Right ventricle myocardium inferior (tissue), 1 donor: ENCODE measurements at places on chromosomes 3 and 15. TPM values are rescaled to one million over a fixed set of nuclear protein-coding genes. Genes with fewer than 3 reads are reported as not detected.

TRH gene
- not detected for total RNA-seq

CIDEC gene
- 6.7 TPM for total RNA-seq

DNA sequence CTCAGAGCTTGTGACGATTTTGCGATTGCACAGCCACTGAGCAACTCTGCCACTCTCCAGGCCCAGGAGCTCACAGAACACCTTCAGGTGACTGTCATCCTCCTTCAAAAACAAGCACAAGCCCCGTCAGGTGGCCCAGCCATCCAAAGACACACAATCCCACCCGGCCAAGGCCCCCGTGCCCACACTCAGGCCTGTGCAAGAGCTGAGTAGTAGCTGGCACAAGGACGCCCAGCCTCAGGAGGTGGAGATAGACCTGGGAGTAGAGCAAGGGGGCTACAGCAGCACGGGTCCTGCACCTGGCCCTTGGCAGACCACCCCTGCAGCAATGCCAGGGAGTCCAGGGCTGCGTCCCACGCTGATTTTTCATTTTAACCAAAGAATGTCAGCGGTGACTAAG is 34.6 kb downstream of the MYO5C start:
- DNase-seq = no peak

RAMAC gene
- 12.8 TPM for total RNA-seq

DNA sequence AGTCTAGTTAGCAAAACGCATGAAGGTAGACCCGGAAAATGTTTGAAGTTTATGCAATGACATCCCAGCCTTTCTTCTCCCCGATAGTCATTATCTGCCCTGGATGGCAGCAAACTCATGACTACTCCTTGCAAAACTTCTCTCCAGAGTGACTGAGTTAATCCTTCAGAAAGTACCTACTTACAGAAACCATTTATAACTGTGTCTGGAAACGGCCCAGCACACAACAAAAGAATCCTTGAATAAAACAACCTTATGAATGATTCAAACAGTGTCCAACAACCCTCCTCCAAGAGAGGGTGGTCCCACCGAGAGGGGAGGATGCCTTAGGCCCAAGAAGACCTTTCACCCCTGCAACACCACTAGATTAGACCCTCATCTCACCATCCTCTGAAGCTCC is 14.2 kb downstream of the ST8SIA2 start:
- no peak for DNase-seq

CLDN18 gene
- not detected for total RNA-seq

SLC9A9 gene
- 9.3 TPM for total RNA-seq

DNA sequence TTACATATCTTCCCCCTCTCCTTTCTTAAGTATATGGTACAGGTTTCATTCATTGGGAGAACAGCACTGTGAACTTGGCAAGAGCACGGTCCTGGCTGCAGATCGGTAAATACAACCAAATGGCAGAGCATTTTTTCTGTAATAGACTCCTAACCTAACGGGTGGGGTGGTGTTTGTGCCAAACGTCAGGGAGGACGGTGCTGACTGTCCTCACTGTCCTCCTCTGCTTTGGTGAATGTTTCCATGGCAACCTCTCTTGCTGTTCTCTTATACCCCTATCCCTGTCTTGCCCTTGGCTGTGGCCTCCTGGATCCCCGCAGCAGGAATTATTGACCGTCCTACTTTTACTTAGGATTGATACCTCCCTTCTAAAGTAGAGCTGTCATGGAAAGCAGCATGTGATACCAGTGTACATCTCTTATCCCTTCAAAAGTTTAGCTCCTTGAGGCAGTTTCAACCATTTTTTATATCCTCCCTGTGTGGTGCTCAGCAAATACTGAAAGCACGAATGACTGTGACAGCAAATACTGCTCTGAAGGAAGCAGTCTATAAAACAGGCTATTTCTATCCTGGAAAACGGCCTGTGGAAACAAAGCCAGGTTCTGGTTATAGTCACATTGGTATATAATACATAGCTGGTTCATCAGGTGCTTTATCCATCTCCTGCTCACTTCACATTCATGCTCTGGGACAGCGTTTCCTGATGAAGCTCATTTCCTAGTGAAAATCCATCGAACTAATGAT is 275.4 kb upstream of the C2CD4B start:
- DNase-seq = no peak

GRCh38 chr3:113377158-113377557 is 64.1 kb downstream of the CFAP44 start:
- no peak for DNase-seq

GRCh38 chr3:181715571-181716340 is 4.0 kb downstream of the SOX2 start:
- no peak for DNase-seq

- DNase-seq = no peak
These were observed 4.4 kb downstream of the TMEM45A start for GRCh38 chr3:100496711-100497261.

DNA sequence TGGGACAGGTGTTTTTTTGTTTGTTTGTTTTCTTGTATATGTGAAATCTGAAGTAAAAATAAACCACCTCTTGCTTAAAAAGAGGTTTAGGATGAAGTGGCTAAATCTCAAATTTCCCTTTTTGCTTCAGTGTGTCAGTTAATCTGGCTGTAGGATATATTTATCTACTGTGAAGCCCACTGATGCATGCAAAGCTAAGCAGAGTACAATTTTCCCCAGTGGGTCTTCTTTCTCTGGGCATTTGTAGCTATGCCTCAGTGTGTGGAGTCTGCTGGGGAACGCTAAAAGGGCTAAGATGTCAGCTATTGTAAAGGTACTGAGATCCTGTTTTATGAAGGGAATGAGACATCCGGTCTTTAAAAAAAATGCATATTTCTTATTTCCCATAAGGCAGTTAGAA is 190.6 kb downstream of the TCF12 start:
- DNase-seq = no peak

DNA sequence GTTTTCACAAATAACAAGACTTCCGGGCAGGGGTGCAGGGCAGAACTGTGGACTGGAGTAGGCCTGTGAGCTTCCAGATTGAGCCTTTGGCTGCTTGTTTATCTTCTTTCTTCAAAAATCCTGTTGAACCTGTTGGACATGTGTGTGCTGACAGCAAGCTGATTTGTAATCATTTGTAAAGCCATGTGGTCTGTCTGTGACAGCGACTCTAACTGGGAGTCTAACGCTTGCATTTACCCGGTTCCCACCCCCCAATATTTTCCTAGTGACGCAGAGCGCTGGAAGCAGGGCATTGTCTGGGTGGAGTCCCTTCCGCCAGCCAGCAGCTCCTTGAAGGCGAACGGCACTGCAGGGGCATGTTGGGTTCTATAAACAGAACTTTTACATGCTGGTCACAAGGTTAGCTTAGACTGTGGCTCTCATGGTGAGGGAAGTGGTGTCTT is 85.7 kb upstream of the MYZAP start:
- DNase-seq = no peak

DNA sequence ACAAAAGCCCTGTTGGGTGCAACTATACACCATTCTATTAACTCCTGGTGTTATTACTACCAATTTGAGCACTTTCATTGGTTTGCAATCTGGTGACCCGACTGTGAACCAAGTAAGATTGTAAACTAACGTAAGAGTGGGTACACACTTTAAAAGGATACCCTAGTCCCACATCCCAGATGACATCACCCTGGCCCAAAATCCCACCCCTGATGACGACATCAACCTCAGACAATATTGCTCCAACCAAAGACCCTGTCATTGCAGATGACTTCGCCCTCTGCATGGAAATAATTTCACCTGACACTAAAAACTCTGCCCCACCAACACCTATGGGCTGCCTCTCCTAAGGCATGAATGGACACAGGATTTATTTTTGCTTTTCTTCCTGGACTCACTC is 25.6 kb upstream of the MKRN3 start:
- DNase-seq = no peak

DNA sequence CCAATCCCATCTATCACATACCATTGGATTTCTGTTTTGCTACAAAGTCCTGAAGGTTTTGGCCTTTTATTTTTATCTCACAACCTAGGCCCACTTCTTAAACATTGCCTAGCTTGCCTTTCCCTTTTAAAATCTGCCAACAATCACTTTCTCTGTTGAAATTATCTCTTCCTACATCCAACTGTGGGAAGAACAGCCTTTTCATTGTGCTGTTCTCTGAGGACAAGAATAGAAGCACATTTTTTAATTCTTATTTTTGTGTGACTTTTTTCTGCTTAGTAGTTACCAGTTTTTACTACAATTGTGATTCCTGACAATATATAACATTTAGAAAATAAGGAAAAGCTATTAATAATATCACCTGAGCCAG is 159.2 kb downstream of the CNTN6 start:
- DNase-seq = no peak

CA12 gene
- total RNA-seq = 0.65 TPM

DNA sequence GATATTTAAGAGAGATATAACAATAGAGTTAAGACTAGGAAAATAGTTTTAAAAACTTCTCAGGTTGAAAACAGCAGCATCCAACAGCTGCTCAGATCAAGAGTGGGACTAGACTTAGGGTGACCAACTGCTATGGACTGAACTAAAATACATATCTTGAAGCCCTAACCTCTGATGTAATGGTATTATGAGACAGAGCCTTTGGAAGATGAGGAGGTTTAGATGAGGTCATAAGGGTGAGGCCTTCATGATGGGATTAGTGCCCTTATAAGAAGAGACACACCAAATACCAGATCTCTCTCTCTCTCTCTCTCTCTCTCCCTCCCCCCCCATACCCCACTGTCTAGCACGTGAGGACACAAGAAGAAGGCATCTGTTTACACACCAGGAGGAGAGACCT is 37.4 kb upstream of the GALNT15 start:
- no peak for DNase-seq
